ENCODE measurements at places on chromosomes 2 and 18.

- no peak for DNase-seq
Observed at GRCh38 chr2:221428896-221429295, 143.2 kb downstream of the EPHA4 start.

- DNase-seq: no peak
Observed at GRCh38 chr2:234812851-234813250, 139.0 kb upstream of the SH3BP4 start.

- DNase-seq: no peak
Observed at GRCh38 chr2:190837952-190838361, 42.7 kb upstream of the GLS start.

DNA sequence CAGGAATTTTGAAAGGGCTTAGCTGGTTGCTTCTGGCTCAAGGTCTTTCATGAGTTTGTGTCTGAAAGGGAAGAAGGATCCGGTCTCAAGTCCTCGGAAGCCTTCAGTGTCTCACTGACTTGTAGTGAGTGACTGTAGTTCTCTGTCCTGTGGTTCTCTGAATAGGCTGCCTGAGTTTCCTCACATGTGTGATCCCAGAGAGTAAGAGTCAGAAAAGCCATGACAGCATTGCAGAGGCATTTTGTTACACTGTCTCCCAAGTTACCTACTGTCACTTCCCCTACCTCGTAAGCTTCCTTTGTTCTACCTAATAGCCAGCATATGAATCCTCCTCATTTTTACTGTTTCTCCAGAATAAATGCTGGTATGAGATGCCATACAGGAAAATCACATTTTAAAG lies 709.1 kb upstream of the CHAC2 start:
- no peak for DNase-seq

- DNase-seq: no peak
Observed at GRCh38 chr2:199108056-199108455, 349.7 kb downstream of the SATB2 start.

DNA sequence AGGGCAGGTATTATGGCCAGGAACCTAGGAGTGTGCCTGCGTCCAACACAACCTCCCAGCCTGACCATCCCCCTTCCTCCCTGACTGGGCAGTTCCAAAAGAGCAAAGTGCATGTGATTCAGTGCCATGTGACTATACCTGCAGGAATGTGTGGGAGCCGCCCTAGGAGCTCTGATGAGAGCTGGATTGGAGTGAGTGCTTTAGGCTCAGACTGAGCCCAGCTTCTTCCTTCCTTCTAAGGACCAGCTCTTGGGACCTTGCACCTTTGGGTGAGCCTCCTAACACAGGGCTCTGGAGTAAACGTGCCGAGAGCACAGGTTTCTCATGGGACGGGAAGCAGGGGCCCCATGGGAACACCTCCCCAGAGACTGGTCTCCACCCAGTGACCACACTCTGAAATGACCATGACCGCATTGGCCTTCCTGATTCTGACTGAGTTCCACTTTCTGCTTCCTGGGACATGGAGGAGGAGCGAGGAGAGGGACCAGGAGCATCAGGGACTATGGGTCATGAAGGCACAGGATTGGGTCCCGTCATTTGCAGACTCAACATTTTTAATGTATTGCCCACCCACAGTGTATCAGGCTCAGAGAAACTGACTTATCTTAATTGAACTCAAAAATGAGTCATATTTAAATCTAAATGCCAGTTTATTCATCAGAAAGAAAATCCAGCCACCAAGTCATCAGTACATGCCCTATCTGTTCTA lies 87.8 kb upstream of the BCL2L11 start:
- no peak for DNase-seq

DNA sequence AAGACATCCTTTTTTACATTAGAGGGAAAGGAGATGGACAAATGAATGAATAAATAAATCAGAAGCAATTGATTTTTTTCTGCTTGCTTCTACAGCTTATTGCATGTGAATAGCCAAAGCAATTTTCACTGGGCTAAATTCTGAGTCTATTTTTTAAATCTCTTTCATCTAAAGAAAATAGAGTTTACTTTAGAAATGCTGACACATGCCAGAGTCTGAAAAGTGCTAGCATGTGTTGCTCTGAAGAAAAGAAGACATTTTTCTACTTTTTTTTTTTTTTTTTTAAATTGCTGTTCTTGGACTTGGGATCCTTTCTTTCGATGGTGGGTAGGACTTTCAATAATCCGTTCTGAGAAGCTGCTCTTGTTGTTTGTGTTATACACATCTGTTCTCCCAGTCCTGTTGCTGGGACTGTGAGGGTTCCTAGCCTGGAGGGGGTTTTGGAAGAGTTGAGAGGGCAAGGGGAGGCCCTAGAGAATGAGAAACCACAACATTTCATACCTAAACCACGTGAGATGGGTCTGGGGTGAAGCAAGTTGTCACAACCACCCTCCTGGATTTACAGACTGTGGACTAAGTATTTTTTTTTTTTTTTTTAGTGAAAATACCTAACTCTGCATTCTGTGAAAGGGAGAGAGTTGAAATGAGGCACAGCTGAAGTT lies 193.5 kb downstream of the PRKCE start:
- no peak for DNase-seq

DNA sequence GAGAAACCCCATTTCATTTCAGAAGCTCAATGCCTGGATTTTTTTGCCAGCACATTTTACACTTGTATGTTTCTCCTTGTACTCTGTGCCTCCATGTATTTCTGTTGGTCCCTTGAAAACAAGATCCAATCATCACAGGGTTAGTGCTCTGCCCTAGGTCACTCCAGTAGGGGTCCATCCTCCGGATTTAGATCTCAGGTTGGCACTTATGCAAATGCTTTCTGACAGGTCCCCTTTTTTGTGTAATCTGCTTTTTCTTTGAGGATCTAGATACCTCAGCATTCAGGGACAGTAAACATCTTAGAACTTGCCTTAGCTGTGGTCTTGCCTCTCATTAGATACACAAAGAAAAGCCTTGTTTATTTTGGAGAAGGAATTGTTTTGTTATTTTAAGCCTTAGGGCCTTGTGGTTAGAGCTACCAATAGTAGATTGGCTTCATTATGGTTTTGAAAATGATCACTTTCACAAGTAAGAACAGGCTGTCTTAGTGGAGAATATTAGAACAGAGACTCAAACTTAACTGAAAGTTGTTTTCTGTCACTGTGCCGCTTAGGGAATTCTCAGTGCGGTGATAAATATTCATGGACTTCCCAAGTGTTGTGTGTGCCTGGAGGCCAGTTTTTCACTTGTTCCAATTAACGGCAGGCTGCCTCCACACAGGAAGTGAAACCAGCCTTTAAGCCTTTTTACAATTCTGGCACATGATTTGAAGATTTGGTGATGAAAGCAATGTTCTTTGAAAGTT lies 7.8 kb downstream of the MERTK start:
- DNase-seq: no peak

DNA sequence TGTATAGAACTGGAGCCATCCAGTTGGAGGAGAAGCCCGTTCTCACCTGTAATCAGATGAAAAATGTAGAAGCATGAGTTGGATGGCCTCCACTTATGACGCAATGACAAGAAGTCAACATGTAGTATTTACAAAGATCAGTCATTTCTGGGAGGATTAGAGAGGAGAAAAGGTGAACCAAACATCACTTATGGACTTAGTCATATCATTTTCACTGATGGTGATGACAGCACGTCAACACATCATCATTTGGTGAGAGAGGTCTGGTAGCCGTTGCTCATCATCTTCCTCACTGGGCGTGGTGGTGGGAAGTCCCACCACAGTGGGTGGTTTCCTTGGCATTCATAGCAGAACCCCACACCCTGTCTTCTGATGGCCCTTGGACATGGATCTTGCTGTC lies 264.2 kb upstream of the EPAS1 start:
- DNase-seq: no peak
